ENCODE measurements at places on chromosomes 4 and X.

DNA sequence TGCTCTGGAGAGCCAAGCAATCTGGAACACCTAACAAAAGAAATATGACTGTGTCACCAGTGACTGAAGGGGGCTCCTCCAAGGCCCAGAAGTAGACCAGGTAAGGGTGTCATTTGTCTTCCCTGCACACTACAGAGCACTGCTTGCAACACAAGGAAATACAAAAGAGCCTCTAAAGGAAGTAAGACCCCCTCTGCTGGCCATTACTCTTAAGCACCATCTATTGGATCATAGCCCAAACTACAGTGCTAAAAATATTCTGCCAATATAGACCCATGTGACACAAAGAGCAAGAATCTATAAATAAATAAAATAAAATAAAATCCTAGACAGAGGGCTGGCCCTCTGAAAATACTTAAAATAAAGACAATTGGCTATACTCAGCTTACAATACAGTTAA, 528.7 kb downstream of the TMA16 start:
- no peak for DNase-seq

GRCh38 chrX:79095441-79096041, 48.9 kb upstream of the GPR174 start:
- DNase-seq: no peak

DNA sequence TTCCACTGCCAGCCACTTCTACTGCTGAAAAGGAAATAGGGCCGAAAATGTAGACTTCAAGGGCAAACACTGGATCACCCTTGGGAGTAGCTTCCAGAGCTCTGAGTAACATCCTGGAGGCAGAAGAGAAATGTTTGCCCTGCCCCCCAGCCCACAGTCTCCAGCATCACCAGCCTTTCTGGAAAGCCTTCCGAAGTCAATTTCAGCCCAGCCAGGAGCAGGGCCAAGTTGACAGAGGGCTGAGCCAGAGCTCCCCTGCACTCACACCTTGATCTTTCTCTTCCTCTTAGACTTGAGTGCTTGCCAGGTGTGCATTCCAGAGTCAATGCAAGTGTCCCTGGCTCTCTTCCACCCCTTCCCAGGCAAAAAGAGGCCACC, 35.2 kb downstream of the SLC25A5 start:
- peak; percentile 11 for DNase-seq

- peak; percentile 16 for DNase-seq
These were observed 123.5 kb upstream of the WDR1 start for GRCh38 chr4:10239982-10240654.

- DNase-seq: no peak
These were observed 7.6 kb downstream of the SLC2A9 start for GRCh38 chr4:10013722-10014121.

GRCh38 chr4:108261026-108261425, 92.3 kb upstream of the LEF1 start:
- no peak for DNase-seq

DNA sequence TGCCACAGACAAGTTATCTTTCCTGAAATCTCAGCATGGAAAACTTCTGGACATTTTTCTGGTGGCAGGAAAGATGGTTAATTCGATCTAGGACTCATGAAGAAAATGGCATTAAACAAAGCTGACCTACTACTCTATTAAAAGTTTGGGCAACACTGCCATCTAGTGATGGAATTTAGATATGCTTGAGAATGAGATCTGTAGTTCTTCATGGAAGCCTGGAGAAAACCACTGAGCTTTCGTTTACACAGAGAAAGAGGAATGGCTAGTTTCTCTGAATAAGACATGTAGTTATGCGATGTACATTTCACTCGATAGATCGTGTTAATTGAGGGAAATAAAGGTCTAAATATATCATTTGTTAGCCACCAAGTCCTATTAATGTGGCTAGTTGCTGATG, 51.7 kb upstream of the CHRDL1 start:
- DNase-seq: peak; percentile 81

GRCh38 chr4:112848911-112849310, 200.5 kb upstream of the ANK2 start:
- no peak for DNase-seq

DNA sequence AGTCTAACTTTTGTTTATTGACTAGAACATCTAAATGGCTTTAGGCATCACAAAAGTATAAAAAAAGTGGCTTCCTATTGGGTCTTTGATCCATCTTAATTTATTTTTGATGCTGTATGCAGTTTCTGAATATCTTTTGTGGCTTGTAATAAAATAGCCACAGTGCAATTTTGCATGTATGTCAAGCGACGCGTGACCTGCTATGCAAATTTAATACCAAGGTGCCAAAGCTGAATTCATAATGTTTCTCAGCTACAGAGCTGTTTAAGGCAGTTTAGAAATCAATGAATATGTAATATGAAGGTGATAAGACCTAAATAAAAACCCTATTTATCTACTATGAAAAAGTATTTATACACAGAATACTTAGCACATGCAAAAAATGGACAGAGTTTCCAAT, 197.8 kb downstream of the AFF2 start:
- no peak for DNase-seq

- DNase-seq: no peak
These were observed 13.0 kb downstream of the IL13RA1 start for GRCh38 chrX:118740276-118740889.

- no peak for DNase-seq
These were observed 253.7 kb downstream of the PDHA2 start for GRCh38 chr4:96093563-96093962.

- no peak for DNase-seq
These were observed 1295.8 kb upstream of the AGA start for GRCh38 chr4:178738026-178738425.

- no peak for DNase-seq
These were observed 222.6 kb upstream of the PCDH18 start for GRCh38 chr4:137754652-137755471.

DNA sequence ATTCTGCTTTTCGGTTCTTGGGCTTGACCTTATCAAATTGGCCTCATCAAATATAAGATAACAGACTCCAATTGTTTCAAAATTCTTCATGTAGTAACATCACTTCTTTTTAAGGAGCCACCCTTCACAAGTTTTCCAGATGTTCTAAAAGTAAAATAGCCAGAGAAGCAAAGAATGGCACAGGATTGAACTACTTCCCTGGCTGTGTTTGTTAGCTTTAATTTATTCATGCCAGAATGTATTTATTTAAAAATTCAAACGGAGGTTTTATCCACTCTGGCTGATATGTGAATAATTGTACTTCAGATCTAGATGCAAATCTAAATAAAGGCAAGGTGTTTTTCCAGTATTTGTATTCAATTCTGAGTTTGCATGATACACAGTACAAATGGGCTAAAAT, 581.3 kb upstream of the TENM3 start:
- no peak for DNase-seq

DNA sequence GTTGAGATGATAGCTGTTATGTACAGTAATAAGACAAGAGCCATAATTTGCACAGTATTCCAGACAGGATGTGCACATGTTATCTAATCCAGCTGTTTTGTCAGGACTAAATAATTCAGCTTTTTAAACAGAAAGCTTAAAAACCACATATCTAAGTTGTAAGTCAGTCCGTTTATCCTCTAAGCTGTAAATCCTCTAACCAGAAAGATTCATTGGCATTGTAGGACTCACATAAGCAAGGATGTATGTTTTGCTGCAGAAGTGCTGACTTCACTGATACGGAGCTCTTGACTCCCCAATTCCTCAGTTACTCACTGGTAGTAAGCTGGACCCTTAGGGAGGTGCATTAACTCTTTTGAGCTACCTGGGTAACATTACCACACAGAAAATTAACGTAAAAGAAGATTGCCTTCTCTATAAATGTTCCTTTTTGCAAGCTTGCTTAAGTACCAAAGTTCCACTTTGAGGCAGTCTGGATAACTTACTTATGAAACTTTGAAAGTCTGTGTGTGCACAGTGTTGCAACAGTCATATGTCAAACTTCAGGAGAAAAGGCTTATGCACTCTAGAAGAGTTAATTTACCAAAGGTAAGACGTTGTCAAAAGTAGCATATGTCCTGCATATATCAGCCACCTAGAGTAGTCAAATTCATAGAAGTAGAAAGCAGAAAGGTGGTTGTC, 58.3 kb upstream of the MAGEB2 start:
- DNase-seq: no peak

DNA sequence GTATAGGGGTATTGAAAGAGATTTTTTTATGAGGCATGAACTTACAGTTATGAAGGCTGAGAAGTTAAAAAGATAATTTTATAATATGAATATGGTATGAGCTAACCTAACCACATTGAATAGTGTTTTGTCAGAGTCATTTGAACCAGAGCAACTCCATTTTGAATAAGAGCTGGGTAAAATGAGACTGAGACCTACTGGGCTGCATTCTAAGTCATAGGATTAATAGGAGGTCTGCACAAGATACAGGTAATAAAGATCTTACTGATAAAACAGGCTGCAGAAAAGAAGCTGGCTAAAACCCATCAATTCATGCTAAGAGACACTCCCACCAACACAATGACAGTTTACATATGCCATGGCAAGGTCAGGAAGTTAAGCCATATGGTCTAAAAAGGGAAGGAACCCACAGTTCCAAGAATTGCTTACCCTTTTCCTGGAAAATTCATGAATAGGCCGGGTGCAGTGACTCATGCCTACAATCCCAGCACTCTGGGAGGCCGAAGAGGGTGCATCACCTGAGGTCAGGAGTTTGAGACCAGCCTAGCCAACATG, 209.2 kb downstream of the TECRL start:
- no peak for DNase-seq

- DNase-seq: no peak
These were observed 133.7 kb downstream of the ANK2 start for GRCh38 chr4:113183032-113183605.

All from pons (tissue), 1 donor.